COR-L47 (cell line): ENCODE measurements at places on chromosomes 1 and 21.
A peak's percentile ranks its signal among the peaks of the same experiment; 100 is the strongest.

GRCh38 chr1:10836726-10837125 lies 40.3 kb upstream of the CASZ1 start:
- DNase-seq: no peak

DNA sequence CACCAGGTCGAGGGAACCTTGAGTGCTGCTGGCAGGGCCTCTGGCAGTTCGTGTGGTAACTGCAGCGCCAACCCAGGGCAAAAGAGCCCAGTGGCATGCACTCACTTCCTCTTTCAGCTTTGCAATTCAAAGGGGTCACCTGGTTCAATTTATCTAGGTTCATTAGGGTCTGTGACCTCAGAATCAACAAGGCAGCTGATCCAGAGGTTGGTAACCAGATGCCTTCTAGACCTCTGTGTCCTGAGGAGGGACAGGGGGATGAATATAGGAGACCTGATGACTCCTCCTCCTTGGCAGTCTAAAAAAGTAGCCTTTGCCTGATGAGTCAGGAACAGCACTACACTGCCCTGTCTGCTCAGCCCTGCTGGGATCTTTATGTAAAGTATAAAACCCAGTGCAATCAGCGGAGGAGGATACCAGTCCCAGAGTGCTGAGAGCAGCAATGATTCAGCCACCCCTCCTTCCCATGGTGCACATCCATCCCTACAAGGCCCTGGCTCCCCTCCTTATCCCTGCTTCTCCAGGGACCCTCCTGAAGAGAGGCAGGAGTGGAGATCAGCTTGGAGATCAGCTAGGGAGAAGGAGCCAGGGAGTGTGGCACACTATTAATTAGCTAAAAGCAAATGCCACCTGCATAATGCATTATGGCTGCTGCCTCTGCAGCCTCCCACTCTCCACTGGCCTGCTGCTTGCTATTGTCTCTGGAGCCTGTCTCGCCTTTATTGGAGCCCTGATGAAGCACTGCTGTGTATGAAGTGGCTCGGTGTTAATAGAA lies 11.2 kb upstream of the FMOD start:
- DNase-seq: no peak

GRCh38 chr1:41432481-41433280 lies 51.8 kb downstream of the EDN2 start:
- peak; percentile 77 for DNase-seq

DNA sequence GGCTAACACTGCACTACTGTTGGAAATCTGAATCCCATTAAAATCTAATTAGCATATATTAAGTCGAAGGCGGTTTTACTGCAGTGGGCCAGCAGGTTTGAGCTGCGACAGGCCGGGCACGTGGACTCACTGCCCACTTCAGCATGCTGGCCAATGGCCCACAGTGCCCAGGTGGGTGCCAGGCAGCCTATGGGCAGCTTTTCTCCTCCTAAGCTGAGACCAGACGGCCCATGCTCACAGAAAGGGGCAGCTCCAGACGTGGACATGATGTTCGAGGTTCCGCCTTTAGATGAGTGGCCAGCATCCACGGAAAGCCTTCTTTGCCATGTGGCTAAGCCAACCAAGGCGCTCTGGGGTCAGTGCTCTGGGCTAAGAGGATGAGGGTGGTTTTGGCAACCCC lies 89.8 kb upstream of the KLHDC7A start:
- DNase-seq: no peak

- no peak for DNase-seq
Measured at GRCh38 chr21:31185663-31186062, 147.4 kb upstream of the KRTAP19-8 start.

GRCh38 chr1:38814444-38814983 lies 45.1 kb downstream of the RRAGC start:
- no peak for DNase-seq

DNA sequence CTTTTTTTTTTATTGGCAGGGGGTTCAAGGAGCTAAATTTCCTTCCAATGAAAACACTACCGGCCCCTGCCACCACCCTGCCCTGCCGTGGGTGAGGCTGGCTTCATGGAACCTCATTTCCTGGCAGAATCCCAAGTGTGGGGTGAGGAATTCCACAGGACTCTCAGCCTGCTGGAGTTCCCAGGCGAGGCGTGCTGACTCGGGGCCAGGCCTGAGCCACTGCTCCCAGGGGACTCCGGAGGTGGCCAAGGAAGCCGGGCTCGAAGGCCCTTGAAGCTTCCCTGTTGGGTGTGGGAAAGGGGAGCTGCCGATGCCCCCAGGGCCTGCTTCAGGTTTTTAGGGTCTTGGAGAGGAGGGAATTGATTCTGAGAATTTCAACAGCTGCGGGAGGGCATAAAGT lies 95.3 kb upstream of the ACTRT2 start:
- no peak for DNase-seq

GRCh38 chr1:24688621-24689195 lies 45.6 kb downstream of the SRRM1 start:
- DNase-seq: peak; percentile 45
